ENCODE measurements at places on chromosomes 7 and 10. TPM values are rescaled to one million over a fixed set of nuclear protein-coding genes. Genes with fewer than 3 reads are reported as not detected.

The SORBS1 gene
- total RNA-seq, result 3.7 TPM

The GIMAP8 gene
- not detected for total RNA-seq

The FAM237B gene
- not detected for total RNA-seq

- peaks cover 69% of the 10 kb centered on the region for H3K4me1 ChIP-seq
- H3K27me3 ChIP-seq, result no peaks in the 10 kb centered on the region
- no peak for DNase-seq
- no peak overlapping the region for H3K27ac ChIP-seq
- H3K4me3 ChIP-seq, result no peak overlapping the region
These were observed 10.8 kb upstream of the NRP1 start for GRCh38 chr10:33345236-33345635.

- no peak overlapping the region for H3K27ac ChIP-seq
- no peaks in the 10 kb centered on the region for H3K36me3 ChIP-seq
- no peak for DNase-seq
These were observed 27.6 kb downstream of the CLDN12 start for GRCh38 chr7:90430614-90431460.

DNA sequence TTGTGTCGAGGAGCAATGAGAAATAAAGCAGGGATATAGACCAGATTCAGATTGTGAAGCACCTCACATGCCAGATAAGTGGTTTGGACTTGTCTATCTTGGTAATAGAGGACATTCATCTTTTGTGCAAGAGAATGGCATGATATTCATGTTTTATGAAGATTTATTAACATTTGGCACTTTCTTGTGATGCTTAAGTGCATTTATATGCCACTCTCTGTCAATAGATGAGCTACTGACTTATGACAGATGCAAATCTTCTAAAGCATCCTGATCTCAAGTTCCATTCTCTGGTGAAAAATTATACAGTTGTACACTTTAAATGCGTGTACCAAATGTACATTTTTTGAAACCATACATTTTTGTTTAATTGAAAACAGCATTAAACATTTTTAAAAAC is 415.3 kb downstream of the SORCS3 start:
- no peaks in the 10 kb centered on the region for H3K36me3 ChIP-seq
- H3K4me3 ChIP-seq, result no peak overlapping the region
- DNase-seq, result no peak
- no peaks in the 10 kb centered on the region for H3K4me1 ChIP-seq

The CC2D2B gene
- not detected for total RNA-seq

DNA sequence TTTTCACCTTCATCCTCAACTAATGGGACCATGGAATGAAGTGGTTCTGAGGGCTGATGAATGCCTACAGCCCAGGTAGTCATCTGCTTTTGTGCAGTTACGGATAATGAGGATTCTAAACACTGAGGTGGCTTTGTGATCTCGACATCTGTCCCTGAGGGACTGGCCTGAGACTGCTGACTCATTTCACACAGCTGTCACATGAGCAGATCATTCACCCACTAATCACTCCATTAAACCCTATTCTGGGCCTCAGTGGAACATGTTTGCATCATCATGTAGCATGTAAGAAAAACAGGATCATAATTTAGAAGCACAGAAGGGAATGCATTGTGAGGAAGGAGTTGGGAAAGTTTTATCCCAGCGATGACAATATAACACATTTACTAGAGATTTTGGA is 79.4 kb upstream of the FEZF1 start:
- H3K4me1 ChIP-seq, result no peaks in the 10 kb centered on the region
- H3K27ac ChIP-seq, result no peak overlapping the region

DNA sequence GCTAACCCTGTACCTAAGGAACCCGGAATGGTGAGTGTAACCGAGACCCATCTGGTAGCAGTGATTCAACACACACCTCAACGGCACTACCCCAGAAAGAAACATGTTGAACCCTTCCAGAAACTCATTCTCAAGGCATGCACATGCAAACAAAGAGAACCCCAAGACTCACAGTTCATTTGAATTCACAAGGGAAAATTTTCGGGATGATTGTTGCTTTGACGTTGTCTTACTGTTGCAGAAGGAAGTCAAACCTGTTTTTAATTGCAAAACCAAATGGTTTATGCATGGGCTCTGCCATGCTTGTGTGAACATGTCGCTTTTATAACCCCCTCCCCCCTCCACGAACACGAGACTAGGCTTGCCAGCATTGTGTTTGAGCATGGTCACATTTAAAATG is 539.7 kb downstream of the GATA3 start:
- H3K27me3 ChIP-seq, result peaks cover 27% of the 10 kb centered on the region
- no peak overlapping the region for H3K27ac ChIP-seq
- no peak overlapping the region for H3K4me3 ChIP-seq
- DNase-seq, result no peak

All from PC-3 (cell line).